ENCODE measurements at places on chromosomes 11 and 22.

- no peaks in the 10 kb centered on the region for H3K27me3 ChIP-seq
- no peak overlapping the region for H3K27ac ChIP-seq
- peaks cover 36% of the 10 kb centered on the region for H3K4me1 ChIP-seq
- H3K36me3 ChIP-seq: peaks cover 2% of the 10 kb centered on the region
These were observed 42.2 kb downstream of the FAT3 start for GRCh38 chr11:92266806-92267205.

GRCh38 chr11:59380263-59381059, 21.8 kb downstream of the OR5AN1 start:
- H3K36me3 ChIP-seq: no peaks in the 10 kb centered on the region
- peaks cover 10% of the 10 kb centered on the region for H3K4me1 ChIP-seq
- H3K27me3 ChIP-seq: peaks cover 11% of the 10 kb centered on the region

GRCh38 chr11:117878314-117878938, 2.0 kb upstream of the FXYD6 start:
- no peaks in the 10 kb centered on the region for H3K36me3 ChIP-seq
- no peak for DNase-seq
- no peak overlapping the region for H3K27ac ChIP-seq
- 0 out of 2 replicates have a peak overlapping the region, but pooled peaks have one; percentile 9 for H3K4me3 ChIP-seq

GRCh38 chr22:17109113-17109865, 11.9 kb downstream of the TMEM121B start:
- H3K27me3 ChIP-seq: no peaks in the 10 kb centered on the region
- H3K4me1 ChIP-seq: peaks cover 4% of the 10 kb centered on the region
- peak overlapping the region; percentile 36 for H3K27ac ChIP-seq

DNA sequence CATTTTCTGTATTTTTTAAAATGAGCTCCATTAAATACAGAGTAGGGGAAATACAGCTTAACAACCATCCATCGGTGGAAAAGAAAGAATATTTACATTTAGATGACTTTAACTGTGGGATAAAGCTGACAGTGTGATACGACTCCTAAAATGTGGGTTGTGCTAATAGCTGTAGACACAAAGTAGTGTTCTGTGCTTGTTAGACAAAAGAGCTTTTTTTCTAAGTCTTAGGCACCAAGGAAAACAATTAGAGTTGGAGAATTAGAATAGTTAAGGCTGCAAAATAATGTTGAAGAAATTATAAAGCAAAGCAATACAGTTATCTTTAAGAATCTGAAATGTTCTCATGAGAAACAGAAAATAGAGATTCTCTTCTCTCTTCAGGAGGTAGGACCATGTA, 307.7 kb upstream of the KIRREL3 start:
- no peaks in the 10 kb centered on the region for H3K36me3 ChIP-seq
- no peak overlapping the region for H3K27ac ChIP-seq
- peaks cover 14% of the 10 kb centered on the region for H3K4me1 ChIP-seq
- DNase-seq: no peak
- no peak overlapping the region for H3K4me3 ChIP-seq
- no peaks in the 10 kb centered on the region for H3K27me3 ChIP-seq

DNA sequence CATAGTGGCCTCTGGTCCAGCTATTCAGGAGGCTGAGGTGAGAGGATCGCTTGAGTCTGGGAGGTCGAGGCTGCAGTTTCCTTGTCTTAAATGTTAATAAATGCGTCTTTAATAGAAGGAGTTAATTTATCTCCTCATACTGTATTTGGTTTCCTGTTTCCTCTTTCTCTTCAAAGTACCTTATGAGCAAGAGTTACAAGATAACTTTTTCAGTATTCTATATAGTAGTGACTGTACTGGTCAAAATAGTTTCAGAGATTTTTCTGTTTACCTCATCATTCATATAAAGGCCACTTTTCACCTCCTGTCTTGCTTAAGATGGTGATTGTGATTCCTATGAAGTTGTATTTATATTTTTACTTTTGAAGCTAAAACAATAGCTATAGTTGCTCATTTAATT, 50.9 kb downstream of the MCAM start:
- no peaks in the 10 kb centered on the region for H3K36me3 ChIP-seq
- peak overlapping the region; percentile 55 for H3K27ac ChIP-seq
- H3K4me3 ChIP-seq: no peak overlapping the region
- no peak for DNase-seq

- H3K27me3 ChIP-seq: no peaks in the 10 kb centered on the region
- peaks cover 2% of the 10 kb centered on the region for H3K4me1 ChIP-seq
- no peak for DNase-seq
- no peak overlapping the region for H3K27ac ChIP-seq
- no peak overlapping the region for H3K4me3 ChIP-seq
- no peaks in the 10 kb centered on the region for H3K36me3 ChIP-seq
These were observed 419.8 kb upstream of the CCDC179 start for GRCh38 chr11:23280088-23280487.

DNA sequence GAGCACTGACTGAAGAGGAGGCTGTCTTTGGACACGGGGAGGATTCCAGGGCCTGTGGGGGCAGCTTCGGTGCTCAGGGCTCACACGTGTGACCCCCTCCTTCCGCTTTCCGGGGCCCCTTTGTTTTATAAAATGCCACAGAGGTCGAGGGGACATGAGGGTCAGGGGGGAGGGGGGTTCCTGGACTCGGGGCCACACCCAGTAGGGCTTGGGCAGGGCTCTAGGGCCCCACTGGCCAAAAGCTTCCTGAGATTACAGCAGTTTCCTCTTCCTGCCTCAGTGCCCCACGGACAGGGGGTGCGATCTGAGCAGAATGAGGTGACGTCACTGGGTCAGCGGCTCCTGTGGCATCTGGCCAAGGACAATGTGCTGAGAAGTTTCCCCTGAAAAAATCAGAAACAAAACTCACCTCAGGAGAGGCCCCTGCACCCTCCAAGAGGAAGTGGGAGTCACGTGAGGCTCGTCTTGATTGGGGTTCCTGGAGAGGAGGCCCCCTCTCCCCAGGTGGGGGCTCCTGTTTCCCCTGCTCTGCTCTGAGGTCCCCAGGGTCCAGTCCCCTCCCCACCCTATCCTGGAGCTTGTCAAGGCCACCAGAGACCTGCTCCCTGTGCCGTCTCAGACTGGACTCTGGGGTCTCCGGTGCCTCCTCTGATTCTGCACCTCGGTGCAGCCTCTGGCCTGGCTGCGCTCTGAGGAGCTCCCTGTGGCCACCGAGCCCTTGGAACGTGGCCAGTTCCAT, 6.4 kb upstream of the IFITM3 start:
- H3K27me3 ChIP-seq: no peaks in the 10 kb centered on the region
- H3K4me1 ChIP-seq: peaks cover 41% of the 10 kb centered on the region
- no peak overlapping the region for H3K4me3 ChIP-seq
- DNase-seq: no peak
- peaks cover 16% of the 10 kb centered on the region for H3K36me3 ChIP-seq

- no peak for DNase-seq
- H3K36me3 ChIP-seq: no peaks in the 10 kb centered on the region
- no peak overlapping the region for H3K4me3 ChIP-seq
- 0 out of 2 replicates have a peak, but pooled peaks cover 4% of the 10 kb centered on the region for H3K27me3 ChIP-seq
- no peaks in the 10 kb centered on the region for H3K4me1 ChIP-seq
- no peak overlapping the region for H3K27ac ChIP-seq
These were observed 54.2 kb upstream of the SYT9 start for GRCh38 chr11:7197469-7197868.

DNA sequence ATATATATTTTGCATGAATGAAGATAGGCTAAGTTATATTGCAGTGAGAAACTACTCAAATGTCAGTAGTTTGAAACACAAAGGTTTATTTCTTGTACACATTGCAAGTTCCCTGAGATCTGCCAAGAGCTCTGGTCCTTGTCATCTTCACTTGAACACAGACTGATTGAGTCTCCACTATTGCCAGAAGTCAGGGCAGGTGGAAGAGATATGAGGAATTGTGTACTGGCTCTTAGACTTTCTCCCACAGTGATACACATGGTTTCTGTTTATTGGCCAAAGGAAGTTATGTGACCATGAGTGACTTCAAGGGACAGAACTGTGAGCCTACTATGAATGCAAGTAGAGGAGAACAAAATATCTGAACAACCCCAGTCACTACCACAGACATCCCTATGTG, 44.2 kb downstream of the PPFIBP2 start:
- DNase-seq: no peak
- H3K4me1 ChIP-seq: peaks cover 47% of the 10 kb centered on the region
- H3K27ac ChIP-seq: no peak overlapping the region
- no peak overlapping the region for H3K4me3 ChIP-seq

DNA sequence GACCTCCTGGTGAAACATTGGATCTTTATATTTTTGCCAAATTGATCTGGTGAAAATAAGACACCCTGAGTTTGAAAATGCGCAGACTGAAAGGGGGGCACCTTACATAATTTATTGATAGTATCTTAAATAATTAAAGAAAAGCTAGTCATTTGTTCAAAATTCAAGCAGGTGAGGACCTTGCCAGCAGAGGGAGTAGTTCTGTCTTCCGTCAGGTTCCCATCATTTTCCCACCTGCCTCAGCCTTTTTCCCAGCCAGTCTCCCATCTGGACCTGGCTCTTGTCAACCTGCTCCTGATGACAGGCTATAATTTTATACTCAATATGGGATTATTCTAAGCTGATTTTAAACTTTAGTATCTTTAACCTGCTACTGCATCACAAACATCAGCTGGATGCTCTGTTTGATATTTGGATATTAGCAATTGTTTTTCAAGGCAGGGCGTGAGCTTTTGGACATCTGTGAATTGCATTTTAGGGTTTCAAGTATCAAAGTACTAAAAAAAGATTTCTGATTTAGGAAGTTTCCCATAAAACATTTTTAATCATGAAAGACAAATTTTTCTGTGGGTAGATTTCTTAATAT, 132.0 kb downstream of the ELP4 start:
- DNase-seq: peak; percentile 65
- H3K27ac ChIP-seq: no peak overlapping the region
- no peaks in the 10 kb centered on the region for H3K27me3 ChIP-seq
- no peak overlapping the region for H3K4me3 ChIP-seq

DNA sequence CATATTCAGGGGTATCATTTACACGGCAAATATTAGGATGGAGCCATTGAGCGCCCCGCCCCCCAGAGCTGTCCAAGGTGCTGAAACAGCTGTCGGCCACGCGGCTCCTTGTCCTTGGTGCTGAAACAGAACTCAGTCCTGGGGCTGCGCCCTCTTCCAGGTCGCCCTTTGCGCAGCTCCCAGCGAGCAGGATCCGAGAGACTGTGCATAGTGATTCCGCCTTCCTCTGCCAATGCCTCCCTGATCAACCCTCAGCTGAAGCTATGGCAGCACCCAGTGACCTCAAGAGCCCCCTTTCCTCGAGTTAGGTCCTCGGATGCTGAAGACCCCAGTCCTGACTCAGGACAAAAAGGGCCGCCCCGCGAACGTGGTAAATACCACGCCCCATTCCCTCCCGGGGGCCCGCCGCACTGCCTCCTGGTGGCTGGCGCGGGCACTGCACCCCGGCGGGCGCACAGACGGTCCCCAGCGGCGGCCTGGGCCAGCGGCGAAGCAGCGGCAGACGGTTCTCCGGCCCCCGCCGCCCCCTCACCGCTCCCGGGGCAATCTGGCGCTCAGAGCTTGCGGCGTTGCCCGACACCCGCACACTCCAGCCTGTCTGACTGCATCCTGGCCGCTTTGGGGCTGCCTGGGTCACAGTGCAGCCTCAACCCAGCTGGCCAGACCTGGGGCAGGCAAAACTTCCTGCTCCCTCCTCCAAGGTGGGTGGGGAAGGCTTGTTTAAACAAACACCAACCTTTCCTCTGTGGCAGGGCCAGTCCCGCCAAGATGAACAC, 13.4 kb downstream of the SYT7 start:
- peaks cover 19% of the 10 kb centered on the region for H3K27me3 ChIP-seq
- peaks cover 28% of the 10 kb centered on the region for H3K4me1 ChIP-seq
- no peaks in the 10 kb centered on the region for H3K36me3 ChIP-seq
- peak; percentile 90 for DNase-seq
- H3K27ac ChIP-seq: no peak overlapping the region

DNA sequence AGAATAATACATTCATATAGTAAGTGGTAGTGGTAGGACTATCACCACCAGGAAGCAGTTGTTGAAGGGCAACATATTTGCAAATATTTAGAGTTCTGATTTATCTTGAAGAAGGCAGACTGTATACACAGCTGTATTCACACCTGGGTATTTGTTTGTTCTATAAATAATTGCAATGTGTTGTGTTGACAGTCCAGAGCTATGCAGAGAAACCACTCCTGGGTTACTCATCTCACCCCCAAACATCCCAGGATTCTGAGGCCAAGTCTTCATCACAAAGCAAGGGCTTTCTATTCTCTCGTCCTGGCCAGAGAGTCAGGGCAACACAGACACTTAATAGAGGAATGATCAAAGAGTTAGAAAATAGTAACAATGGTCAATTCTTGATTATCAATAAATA, 102.1 kb upstream of the FAT3 start:
- H3K27ac ChIP-seq: no peak overlapping the region
- H3K27me3 ChIP-seq: no peaks in the 10 kb centered on the region
- H3K36me3 ChIP-seq: no peaks in the 10 kb centered on the region

GRCh38 chr11:14463623-14464022, 36.0 kb downstream of the COPB1 start:
- no peaks in the 10 kb centered on the region for H3K27me3 ChIP-seq
- H3K36me3 ChIP-seq: peaks cover 54% of the 10 kb centered on the region
- H3K27ac ChIP-seq: no peak overlapping the region
- H3K4me3 ChIP-seq: no peak overlapping the region
- no peaks in the 10 kb centered on the region for H3K4me1 ChIP-seq
- no peak for DNase-seq

GRCh38 chr11:47369676-47370075, 8.7 kb downstream of the SPI1 start:
- no peaks in the 10 kb centered on the region for H3K4me1 ChIP-seq
- H3K27me3 ChIP-seq: no peaks in the 10 kb centered on the region
- no peak for DNase-seq
- no peak overlapping the region for H3K27ac ChIP-seq
- H3K4me3 ChIP-seq: no peak overlapping the region

GRCh38 chr22:35648066-35649025, at the start of gene APOL6:
Gene APOL6, plus strand, starts transcription at chr22:35648446. Its CDS starts 7,980 bp downstream, at chr22:35656426.
- H3K4me1 ChIP-seq: peaks cover 17% of the 10 kb centered on the region
- H3K4me3 ChIP-seq: no peak within 1 kb of the TSS

DNA sequence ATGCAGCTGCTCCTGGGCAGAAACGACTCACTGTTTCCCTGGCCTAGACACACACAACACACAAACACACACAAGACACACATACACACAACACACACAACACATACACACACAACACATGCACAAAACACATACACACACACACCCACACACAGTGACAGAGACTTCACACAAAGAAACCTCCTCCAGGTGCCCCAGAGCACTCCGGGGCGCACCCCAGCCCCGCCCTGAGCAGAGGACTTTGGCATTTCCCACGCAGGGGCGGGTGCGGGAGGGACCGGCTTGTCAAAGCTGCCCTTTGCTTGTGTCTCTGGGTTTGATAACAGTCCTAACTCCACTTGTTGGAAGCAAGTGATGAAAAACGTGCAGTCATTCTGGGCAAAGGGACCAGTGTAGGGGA, 6.5 kb downstream of the APOBEC3A start:
- no peak overlapping the region for H3K27ac ChIP-seq
- H3K27me3 ChIP-seq: peaks cover 2% of the 10 kb centered on the region
- DNase-seq: no peak
- peaks cover 5% of the 10 kb centered on the region for H3K4me1 ChIP-seq
- no peak overlapping the region for H3K4me3 ChIP-seq

All from WTC11 (cell line).